ENCODE measurements at places on chromosomes 12 and 14.

- no peak for DNase-seq
These were observed 77.7 kb upstream of the MED13L start for GRCh38 chr12:116354950-116355783.

DNA sequence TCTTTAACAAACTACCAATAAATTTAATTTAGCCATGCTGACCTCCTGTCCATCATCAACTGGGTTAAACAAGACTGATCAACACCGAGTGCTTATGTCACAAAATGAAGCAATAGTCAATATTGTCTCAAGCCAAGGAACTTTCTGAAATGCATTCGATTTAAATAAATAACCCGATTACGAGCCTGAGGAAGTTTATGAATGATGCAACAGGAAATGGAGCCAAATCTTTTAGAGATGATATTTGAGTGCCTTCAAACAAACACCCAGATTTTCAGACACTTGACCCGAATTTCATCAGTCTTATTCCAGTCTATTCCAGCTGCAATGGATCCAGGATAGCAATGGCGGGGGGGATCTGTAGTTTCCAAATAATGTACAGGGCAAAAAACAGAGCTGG is 27.9 kb downstream of the FAR2 start:
- no peak for DNase-seq

DNA sequence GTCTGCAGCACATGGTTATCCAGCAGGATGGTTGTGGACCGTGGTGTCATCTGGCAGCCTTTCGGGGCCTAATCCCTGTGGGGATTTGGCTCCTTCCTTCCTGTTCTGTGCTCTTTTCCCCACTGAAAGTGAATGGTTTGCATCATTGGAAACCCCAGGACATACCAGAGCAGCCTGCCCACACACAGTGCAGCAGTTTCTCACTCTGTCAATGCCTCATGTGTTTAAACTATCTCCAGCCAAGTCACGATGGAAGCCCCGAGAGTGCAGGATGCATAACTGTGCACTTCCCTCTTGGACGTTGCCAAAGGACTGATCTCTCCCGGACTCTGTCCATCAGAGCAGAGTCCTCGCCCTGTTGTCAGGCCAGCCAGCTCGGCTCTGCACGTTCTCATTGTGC is 29.0 kb upstream of the AMN start:
- no peak for DNase-seq

GRCh38 chr12:15534322-15534721 is 212.0 kb downstream of the PTPRO start:
- DNase-seq = no peak

GRCh38 chr12:112419297-112420133 is 768 bp downstream of the PTPN11 start:
- peak; percentile 46 for DNase-seq

DNA sequence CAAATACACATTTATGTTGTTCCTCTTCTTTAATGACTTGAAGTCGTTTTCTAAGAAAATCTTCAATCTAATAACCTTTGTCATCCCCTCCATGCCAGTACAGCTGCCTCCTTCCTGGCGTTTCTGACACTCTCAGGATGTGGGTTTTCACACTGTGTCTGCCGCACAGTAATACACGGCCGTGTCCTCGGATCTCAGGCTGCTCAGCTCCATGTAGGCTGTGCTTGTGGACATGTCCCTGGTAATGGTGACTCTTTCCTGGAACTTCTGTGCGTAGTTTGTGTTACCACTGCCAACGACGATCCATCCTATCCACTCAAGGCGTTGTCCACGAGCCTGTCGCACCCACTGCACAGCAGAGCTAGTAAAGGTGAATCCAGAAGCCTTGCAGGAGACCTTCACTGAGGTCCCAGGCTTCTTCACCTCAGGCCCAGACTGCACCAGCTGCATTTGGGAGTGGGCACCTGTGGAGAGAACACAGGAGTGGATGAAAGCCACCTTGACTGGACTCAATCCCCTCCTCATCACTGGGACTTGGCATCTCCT is 1095.9 kb downstream of the TMEM121 start:
- no peak for DNase-seq

- no peak for DNase-seq
These were observed 14.1 kb downstream of the TEDC1 start for GRCh38 chr14:105505101-105505500.

DNA sequence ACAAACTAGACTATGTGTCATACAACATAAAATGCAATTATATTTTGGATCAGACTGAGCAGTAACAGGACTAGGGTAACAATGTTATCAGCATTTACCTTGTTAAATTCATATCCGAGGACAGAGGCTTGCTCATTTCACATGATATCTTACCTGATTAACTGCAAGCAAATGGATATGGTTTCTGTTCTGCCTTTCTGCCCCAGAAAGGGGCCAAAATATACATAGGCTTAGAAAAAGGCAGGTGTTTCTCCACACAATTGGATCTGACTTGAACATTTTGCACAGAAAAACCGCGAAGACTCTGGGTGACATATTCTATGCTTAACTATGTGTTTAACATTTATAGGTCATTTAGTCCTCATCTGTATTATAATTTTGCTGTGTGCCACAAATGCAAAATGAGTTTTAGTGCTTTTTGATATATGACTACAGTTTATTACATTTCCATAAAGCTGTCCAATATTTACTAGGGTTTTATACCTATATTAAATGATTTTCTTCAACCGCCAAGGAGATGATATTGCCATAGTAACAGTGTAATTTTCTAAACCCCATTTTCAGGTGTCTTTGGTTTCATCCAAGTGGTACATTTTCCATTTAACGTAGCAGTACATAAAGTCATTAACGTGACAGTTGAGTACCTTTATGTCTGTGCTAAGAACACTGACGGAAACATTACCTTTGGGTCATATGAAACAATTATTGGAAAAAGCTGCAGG is 249.3 kb upstream of the KRR1 start:
- no peak for DNase-seq

DNA sequence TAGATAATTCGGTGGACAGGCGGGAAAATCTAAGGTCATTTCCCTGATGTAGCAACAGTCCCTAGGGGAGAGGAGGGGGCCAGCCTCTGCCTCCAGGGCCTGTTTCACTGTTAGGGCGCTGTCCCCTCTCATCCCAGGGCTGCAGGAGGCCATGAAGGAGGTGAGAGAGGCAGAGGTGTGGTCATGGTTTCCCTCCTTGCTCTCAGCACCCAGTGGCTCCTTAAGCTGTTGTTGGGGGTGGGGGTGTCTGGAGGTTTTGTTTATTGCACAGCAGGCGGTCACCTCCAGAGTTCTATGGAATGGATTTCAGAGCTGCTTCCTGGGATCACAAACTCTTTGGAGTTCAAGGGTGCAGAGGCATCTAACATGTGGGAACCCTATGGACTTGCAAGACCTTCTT is 212.5 kb upstream of the RTL1 start:
- DNase-seq = no peak

- DNase-seq = no peak
These were observed 160.5 kb upstream of the RASSF8 start for GRCh38 chr12:25797949-25798348.

- no peak for DNase-seq
These were observed 426.1 kb downstream of the SOX5 start for GRCh38 chr12:23523339-23523738.

GRCh38 chr14:33350366-33350990 is 411.8 kb downstream of the NPAS3 start:
- DNase-seq = no peak

DNA sequence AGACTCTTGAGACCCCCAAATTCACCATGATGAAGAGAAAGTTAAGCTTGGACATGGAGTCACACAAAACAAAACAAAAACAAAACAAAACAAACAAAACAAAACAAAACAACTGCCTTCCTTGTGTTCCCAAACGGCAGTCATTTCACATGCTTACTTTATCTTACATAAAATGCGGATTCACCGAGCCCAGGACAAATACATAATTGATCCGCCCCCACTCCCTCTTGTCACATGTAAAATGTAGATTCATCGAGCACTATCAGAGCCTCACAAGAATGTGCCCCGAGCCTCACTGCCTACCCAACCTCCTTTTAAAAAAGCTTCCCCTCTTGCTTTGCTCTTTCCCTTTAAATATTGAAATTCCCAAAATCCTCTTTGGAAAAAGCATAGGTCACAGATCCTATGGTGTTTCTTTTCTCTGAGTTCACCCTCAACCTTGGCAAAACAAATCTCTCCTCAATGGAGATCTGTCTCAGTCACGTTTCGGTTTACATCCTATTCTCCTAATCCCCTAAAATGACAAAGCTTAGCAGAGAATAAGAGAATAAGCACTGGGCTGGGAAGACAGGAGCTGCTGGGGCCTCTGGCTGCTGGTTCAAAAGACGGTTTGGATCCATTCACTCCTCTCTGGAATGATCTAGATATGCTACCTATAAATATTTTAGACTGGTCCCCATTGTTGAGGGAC is 83.7 kb downstream of the NINJ2 start:
- DNase-seq = no peak

DNA sequence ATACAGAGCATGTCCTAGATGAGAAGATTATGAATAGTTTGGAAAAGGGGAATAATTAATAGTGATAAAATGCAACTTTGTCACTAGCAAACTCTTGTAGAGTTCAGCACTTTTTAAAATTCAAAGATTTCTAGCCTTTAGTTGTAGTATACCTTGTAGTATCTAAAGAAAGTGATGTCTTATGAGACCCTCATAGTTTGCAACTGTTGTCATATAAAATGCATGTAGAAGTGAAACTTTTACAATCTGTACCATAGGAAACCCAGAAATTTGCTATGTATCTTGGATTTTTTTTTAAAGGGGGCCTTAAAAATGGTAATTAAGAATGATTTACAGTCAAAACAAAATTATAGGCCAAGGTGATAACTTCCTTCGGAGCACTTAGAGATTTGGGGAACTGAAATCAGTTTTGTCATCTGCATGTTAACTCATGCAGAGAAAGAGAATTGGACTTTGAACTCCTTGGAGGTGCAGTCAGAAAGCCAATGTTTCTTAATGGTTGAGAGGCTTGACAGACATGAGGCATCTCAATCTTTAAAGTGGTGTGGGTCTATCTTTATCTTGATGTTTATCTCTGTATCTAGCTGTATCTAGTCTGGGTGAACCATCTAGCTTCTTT is 1.3 kb downstream of the LRRK2 start:
- no peak for DNase-seq

- DNase-seq = peak; percentile 77
These were observed 14.1 kb upstream of the NUMB start for GRCh38 chr14:73472185-73473114.

- no peak for DNase-seq
These were observed 1187.3 kb upstream of the SEL1L start for GRCh38 chr14:82720946-82721345.

- no peak for DNase-seq
These were observed 7.7 kb downstream of the CLBA1 start for GRCh38 chr14:104993306-104993705.

DNA sequence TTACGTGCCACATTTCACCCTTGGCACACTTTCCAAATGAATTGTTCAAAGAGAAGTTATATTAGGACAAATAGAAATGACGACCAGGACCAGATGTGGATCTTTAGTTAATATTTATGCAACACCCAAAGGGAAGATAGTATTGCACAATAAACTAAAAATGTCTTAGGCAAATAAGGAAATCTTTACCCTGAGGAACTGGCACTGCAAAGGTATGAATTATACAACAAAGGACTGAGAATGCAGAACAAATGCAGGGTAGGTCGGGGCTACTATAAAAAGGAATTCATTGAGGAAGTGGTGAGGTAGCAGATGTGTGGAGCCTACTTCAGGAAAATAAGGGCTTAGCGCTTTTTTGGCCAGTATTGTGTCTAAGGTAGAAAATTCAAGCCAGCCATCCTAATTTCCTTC is 3.9 kb upstream of the TMTC2 start:
- DNase-seq = no peak

GRCh38 chr12:91551927-91552326 is 369.3 kb upstream of the DCN start:
- DNase-seq = no peak

DNA sequence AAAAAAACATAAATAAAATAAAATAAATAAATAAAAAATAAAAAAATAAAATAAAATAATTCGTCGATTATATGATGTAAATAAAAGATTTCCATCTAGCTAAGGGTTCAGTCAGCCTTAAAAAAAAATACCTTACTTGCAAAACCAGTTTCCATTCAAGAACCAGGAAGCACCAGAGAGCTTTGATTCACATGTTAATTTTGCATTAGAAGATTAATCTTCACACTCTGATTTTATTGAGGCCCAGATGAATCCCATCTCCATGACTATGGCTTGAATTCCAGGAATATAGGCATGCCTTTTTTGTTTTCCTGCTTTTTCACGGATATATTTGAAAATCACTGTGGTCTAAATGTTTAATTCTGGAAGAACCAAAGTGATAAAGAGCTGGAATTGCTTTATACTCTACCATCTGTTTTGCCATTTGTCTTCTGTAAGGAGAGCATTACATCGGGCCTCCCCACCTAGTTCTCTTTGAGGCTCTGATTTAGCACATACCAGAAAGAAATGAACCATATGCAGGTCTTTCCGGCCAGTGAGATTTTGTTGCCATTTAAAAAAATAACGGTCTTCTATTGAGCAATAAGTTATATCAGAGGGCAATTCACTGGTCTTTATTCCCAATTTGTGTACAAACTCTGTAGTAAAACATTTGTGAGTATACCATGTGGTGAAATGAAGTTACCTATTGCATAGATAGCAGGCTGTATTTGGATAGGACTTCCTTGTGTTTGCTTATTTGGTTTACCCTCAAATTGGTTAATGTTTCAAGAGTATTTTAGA is 175.5 kb downstream of the AEBP2 start:
- no peak for DNase-seq

GRCh38 chr12:64407342-64408223 is 3.4 kb downstream of the XPOT start:
- no peak for DNase-seq

GRCh38 chr14:92538412-92538985 is 24.9 kb downstream of the RIN3 start:
- DNase-seq = no peak

DNA sequence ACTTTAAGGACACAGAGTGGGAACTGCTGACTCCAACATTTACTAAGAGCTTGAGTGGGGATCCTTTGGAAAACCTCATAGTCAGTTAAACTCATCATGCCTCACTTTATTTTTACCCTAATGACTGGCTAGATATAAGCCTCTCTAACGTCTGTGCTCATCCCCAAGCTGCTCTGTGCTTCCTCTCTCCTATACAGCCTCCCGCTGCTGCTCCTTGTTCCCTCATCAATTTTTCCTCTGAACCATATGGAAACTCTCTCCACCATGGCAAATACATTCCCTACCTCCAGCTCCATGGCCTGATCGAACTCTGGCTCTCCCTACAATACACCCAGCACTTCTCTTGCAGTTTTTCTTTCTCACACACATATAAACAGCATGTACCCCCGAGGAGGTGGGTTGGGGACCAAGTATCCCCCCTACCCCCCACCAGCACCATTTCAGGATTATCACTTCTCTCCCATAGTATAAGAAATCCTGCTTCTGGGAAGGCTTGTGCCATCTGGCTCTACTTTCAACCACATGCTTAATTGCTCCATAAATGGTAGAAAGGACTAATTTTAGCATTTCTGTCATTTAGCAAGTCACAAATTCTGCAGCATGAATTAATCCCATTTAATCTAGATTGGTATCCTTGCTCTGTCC is 39.2 kb upstream of the DYRK2 start:
- DNase-seq = no peak

DNA sequence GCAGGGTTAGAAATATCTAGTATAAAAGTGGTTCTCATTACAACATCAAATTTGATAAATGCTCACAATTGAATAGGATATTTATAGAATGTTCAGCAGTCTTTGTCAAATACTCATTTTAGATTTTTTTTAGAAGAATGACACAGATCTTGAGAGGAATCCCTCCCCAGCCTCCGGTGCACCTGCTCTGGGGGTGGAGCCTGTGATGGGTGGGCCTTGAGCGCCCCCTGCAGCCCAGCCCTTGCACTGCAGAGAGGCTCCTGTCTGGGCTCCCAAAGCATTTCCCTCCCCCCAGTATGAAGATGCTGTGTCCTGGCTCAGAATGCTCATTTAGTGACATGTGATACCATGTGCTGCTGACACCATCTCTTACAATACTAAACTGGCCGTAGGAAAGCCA is 792.3 kb downstream of the TMEM121 start:
- DNase-seq = no peak

Measured in SW 1271 (cell line).